ENCODE measurements at places on chromosomes 5 and 9. TPM values are rescaled to one million over a fixed set of nuclear protein-coding genes. Genes with fewer than 3 reads are reported as not detected.

The FOXD4L6 gene
- total RNA-seq: not detected

The PHAX gene
- 30.3 TPM for total RNA-seq

The CCNO gene
- 1.3 TPM for total RNA-seq

The DHFR gene
- total RNA-seq: 4.5 TPM

The ARID3C gene
- not detected for total RNA-seq

The LTC4S gene
- total RNA-seq: 16.1 TPM

The TMEFF1 gene
- 0.27 TPM for total RNA-seq

The THG1L gene
- 8.2 TPM for total RNA-seq

The OTULINL gene
- total RNA-seq: 17.6 TPM

The PIP5KL1 gene
- 3.0 TPM for total RNA-seq

The FBP1 gene
- 6.6 TPM for total RNA-seq

The NME5 gene
- 2.1 TPM for total RNA-seq

The SARDH gene
- total RNA-seq: 0.84 TPM

The DIPK1B gene
- total RNA-seq: 13.6 TPM

All from aorta (tissue), 5 donors.